Sigmoid colon (tissue), 7 donors: ENCODE measurements at places on chromosomes 5 and 9.

DNA sequence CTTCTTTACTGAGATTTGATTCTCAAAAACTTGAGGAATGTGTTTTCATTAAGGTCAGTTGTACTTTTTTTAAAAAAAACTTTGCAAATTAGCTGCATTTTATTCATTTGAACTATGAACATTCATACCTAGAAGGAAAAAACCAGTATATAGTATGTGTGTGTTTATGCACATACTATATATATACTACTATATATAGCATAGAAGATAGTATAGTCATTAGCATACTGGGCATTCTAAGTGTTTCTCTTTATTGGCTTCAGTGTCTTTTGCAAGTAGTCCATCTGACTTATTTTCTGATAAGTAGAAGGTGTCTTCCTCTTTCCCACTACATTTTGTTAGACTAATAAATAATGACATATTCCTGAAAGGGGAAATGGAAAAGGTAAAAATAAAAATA, 33.0 kb downstream of the ELOVL7 start:
- no peak for DNase-seq

- DNase-seq, result no peak
Measured at GRCh38 chr5:152144030-152144429, 219.4 kb upstream of the GLRA1 start.

DNA sequence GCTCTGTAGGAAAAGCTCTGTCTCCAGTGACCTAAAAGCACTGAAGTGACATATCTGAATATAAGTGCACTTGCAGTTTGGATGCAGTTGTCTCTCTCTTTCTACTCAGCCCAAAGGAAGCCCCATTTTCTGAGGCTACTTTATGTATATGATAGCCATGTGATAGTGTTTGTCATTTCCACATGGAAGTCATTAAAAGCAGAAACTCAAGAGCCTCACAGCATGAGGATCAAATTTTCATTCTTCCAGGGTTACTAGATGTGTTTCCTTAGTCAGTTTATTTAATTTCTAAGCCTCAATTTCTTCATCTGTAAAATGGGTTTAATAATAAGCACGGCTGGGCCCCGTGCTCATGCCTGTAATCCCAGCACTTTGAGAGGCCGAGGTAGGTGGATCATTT, 36.7 kb downstream of the RNF44 start:
- no peak for DNase-seq

DNA sequence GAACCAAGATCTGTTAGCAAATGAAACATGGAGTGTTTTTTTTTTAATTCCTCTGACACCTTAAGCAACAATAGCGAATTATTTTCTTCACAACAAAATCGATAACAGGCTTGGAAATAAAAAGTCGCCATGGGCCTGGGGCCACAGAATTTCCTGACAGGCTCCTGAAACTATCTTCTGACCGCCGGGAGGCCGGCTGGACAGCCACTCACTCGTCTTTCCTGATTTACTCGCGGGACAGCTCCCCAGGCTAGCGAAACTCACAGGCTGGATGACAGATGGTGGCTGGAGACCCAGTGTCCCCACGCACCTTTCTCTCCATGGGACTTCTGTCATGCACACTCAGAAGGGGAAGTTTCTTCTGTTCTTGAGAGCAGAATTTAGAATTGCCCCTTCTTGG, 143.3 kb upstream of the IRX2 start:
- DNase-seq, result no peak

DNA sequence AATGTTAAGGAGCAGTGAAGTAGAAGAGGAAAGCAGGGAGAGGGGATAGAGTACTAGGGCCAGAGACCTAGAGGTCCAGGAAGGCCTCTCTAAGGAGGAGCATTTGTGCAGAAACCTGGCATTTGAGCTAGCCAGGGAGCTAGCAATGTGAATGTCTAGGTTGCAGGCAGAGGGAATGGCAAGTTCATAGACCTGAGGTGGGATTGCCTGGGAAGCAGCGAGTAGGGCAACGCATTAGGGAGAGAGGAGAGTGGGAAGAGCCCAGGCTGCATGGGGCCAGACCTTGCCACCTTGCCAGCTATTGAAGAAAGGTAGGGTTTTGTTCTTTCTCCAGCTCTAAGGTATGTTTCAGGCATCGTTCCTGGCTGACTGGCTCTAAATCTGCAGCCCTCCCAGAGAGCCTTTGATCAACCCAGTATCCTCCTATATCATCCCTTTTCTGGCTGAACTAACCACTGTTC, 54.0 kb downstream of the SLC22A5 start:
- DNase-seq, result no peak

GRCh38 chr9:96317335-96317980, 15.5 kb upstream of the HSD17B3 start:
- peak; percentile 70 for DNase-seq

GRCh38 chr9:113620377-113621161, 157.0 kb downstream of the RGS3 start:
- peak; percentile 91 for DNase-seq

GRCh38 chr5:14729448-14730385, 65.2 kb downstream of the OTULIN start:
- no peak for DNase-seq

DNA sequence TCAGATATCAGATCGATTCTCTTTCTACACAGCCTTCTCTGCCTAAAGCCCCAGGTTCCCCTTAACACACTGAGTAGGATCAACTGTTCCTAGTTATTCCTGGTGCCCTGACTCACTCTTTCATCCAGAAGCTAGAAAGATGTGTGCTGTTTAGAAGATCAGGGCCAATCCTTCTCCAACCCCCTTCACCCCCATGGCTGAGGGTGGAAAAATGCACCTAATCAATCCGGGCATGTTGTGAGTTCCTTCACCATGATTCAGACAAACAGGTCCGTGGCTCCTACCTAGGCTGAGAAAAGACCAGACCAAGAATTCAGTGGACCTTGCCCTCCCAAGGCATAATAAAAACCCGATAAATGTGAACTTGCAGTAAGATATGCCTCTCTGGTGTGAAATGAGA, 85.4 kb upstream of the EQTN start:
- no peak for DNase-seq

- DNase-seq, result no peak
Measured at GRCh38 chr9:10753474-10753873, 140.7 kb upstream of the PTPRD start.

GRCh38 chr5:180522330-180522729, 28.2 kb downstream of the CNOT6 start:
- DNase-seq, result no peak

DNA sequence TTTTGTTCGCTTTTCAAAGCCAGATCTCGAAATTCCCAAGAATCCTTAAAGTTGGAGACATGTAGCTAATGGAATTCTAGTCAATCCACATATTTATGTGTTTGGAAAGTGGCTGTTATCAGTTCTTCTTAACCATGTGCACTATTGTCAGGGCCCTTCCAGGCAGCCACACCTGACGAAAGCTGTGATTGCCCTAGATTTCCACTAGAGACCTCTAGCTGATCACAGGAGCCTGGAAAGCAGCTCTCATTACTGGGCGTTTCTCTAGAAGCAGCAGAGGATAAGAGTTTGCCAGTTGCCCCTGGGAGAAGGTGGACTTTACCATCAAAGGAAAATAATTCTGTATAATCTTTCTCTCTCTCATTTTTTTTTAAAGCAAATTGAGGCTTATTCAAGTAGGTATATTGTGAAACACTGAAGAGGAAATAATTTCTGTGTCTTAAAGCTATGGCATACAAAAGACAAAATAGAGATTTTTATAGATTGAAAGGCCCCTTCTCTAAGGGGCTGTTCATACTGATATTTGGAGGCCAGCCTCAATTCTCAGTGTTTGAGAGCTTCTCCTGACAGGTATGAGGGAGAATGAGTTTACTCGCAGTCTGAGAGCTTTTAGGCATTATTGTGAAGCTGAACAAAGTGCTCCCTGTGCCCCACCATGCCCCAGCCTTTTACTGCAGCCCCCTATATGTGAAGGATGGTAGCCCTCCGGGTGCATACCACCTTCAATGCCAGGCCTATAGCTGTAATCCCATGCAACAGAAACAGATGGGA, 405.4 kb upstream of the ACTBL2 start:
- DNase-seq, result no peak

DNA sequence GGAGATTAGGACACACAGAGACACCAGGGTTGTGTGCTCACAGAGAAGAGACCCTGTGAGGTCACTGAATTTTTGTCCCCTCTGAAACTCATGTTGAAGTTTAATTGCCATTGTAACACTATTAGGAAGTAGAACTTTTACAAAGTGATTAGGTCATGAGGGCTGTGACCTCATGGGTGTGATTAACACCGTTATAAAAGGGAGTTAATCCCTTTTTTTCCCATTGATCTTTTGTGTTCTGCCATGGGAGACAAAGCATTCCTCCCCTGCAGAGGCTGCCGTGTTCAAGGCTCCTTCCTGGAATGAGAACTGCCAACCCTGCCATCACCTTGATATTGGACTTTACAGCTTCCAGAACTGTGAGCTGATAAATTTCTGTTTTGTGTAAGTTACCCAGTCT, 221.0 kb downstream of the ADCY2 start:
- no peak for DNase-seq

- DNase-seq, result peak; percentile 93
Measured at GRCh38 chr5:82165740-82166530, 112.2 kb downstream of the RPS23 start.

- no peak for DNase-seq
Measured at GRCh38 chr9:15116130-15116580, 190.9 kb downstream of the TTC39B start.

DNA sequence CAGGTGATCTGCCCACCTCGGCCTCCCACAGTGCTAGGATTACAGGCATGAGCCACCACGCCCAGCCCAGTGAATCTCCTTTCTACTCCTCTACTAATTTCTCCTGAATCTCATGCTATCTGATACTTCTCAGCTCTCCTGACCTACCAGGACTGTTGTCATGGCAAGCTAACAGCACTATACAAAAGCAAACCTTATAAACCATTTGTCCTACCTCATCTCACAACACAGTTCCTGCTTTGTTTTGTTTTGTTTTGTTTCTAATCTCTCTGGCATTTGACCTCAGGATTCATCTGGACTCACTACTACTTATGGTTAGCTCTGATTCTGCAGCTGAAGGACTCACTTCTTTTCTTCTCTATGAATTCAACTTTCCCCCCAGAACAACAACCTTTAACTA, 734.8 kb downstream of the TLE1 start:
- DNase-seq, result no peak

- DNase-seq, result no peak
Measured at GRCh38 chr5:173719731-173720082, 103.3 kb upstream of the BOD1 start.

GRCh38 chr5:19928562-19929421, 59.2 kb downstream of the CDH18 start:
- no peak for DNase-seq

DNA sequence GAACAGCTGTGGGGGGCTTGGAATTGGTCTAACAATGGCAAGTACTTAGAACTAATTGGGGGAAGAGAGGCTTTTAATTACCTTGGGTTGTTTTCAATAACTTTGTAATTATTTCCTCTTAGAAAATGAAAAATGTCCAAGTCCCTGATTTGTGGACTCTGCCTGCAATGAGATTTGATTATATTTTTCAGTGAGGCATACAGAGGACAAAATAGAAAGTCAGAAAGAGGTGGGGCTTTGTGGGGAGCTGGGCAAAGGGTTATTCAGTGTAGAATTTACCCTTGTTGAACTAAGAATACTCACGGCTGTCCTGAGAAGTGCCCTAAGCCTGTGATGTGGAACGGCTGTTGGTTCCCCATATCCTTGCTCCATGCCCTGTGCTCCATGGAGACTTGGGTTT, 153.0 kb downstream of the ICE1 start:
- no peak for DNase-seq

DNA sequence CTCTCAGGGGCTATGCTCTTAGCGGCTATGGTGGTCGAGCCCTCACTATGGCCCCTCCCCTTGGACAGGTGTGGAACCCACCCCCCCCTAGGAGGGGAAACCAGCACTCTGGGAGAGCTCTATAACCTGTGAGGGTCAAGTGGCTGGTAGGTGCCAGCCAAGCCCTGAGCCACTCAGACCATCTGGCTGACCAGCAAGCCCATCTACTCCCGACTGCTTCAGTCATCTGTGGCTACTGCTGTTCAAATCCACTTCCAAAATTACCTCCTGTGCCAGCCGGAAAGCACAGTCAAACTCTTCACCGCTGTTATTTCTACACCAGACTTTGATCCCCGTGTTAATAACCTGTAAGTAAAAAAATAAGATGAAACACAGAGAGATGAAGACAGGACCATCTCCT, 28.5 kb downstream of the NSUN2 start:
- no peak for DNase-seq

DNA sequence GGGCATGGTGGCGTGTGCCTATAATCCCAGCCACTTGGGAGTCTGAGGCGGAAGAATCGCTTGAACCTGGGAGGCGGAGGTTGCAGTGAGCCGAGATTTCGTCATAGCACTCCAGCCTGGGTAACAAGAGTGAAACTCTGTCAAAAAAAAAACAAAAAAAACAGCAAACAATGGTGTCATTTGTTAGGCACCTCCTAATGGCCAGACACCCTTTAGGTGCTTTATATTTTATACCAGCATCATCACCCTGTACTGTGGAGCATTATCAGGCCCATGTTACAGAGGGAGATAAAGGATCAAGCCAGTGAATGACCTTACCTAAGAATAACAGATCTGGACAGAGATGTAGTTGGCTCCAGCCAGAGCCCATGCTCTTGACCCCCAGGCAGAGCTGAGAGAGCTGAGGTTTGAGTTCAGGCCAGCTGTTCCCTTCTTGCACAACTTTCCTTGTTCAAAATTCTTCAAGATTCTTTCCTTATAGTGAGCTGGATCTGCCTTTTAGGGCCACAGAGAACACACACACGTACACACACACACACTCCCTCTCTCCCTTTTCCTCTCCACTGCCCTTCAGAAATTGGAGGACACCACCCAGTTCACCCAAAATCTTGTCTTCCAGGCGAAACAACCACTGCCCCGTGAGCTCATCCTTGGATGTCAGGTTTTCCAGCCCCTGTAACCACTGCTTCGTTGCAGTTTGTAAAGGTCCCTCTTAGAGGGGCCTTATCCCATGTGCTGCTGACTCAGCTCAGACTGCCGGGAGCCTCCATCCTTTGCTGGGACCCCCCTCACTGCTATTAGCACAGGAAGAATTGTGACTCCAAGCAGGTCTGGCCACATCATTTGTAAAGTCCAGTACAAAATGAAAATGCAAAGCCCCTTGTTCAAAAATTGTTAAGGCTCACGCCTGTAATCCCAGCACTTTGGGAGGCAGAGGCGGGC, 10.4 kb upstream of the PTGES start:
- peak; percentile 76 for DNase-seq

GRCh38 chr5:134175921-134176510, 734 bp downstream of the SKP1 start:
- DNase-seq, result peak; percentile 68

- no peak for DNase-seq
Measured at GRCh38 chr5:122516432-122516743, 204.4 kb downstream of the SNCAIP start.

- no peak for DNase-seq
Measured at GRCh38 chr9:108550106-108550505, 305.7 kb downstream of the ACTL7B start.
